Activated CD4-positive, CD25-positive, alpha-beta regulatory T cell treated with anti-CD3 and anti-CD28 coated beads, Interleukin-2, amount 50 U/mL, for 72 hours (primary cell): ENCODE measurements at places on chromosomes 2 and 18.

DNA sequence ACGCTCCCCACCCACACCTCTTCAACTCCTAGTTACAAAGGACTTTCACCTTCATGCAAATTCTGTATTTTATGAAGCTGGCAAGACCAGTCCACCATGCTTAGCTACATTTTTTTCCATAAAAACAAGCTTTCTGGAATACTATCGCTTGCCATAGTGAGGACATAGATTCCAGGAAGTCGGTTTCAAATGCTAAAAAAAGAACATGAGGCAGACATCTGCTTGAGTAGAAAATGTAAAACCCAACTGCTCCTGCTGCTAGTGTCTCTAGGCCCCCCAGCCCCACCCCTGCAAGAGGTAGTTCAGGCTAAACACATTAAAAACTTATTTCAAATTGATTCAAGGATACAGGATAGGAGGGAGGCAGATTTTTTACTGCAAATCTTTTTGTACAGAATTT is 148.9 kb downstream of the SMAD2 start:
- no peak for DNase-seq

GRCh38 chr2:237131749-237132533 is 46.3 kb downstream of the COPS8 start:
- DNase-seq: no peak

DNA sequence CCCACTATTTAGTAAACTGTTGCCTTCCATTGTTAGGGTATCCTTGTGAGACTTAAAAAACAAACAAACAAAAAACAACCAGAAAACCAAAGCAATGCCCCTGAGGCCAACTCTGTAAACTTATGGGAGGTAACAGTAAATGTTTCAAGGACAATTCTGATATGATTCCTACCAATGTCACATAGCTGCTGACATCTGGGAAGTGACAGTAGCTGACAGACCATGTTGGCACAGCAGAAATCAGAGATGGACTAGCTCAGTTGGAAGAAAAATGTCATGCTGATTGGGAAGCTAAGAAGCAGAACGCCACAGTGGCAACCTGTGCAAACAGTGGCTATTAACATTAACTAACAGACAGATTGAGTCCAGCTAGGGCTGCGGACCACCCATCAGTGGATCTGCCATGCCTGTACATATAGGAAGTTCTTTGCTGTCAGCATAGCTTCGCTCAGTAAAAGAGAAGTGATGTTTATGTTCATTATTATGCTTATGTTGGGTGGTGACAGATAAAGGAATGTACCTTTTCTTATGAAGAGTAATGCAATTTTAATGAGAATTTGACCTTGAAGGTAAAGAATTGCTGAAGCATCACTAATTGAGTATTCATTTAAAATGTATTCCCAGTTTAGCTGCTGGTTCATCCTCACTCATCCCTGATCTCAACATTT is 180.6 kb downstream of the PARD3B start:
- no peak for DNase-seq

GRCh38 chr2:166170356-166170755 is 42.5 kb upstream of the SCN1A start:
- no peak for DNase-seq

GRCh38 chr2:180516232-180516631 is 464.2 kb upstream of the UBE2E3 start:
- no peak for DNase-seq

DNA sequence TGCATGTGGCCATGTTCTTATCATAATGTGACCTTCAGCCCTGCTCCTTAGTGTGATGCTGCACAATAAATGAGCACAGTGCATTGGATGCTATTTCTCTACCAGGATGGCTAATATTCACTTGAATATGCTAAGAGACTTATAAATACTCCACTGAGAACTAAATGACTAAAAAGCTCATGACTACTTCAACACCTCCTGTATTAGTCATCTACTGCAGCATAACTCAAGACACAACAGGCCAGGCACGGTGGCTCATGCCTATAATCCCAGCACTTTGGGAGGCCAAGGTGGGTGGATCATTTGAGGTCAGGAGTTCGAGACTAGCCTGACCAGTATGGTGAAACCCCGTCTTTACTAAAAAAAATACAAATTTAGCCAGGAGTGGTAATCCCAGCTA is 213.4 kb downstream of the RND3 start:
- no peak for DNase-seq

GRCh38 chr2:71078624-71079023 is 10.2 kb downstream of the NAGK start:
- no peak for DNase-seq

GRCh38 chr18:63318889-63319382 is 633 bp downstream of the BCL2 start:
- DNase-seq: no peak
